ENCODE measurements at places on chromosomes 7 and 10.

DNA sequence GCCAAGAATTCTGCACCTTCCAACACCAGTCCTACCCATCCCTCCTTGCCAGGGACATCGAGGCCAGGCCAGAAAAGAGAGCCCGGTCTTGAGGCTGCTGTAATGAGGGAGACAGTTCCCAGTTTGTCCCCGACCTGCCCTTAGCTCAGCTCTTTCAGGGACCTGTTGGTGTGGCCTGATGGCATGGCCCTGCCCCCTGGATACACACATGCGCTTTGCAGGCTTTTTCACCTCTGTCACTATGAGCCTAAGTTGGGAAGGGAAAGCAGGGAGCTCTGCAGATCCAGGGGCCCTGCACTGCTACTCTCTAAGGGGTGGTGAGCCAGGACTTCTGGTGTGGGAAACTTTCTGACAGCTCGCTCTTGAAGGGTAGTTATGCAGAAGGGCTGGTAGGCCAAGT is 2.1 kb downstream of the SCD start:
- DNase-seq, result no peak

DNA sequence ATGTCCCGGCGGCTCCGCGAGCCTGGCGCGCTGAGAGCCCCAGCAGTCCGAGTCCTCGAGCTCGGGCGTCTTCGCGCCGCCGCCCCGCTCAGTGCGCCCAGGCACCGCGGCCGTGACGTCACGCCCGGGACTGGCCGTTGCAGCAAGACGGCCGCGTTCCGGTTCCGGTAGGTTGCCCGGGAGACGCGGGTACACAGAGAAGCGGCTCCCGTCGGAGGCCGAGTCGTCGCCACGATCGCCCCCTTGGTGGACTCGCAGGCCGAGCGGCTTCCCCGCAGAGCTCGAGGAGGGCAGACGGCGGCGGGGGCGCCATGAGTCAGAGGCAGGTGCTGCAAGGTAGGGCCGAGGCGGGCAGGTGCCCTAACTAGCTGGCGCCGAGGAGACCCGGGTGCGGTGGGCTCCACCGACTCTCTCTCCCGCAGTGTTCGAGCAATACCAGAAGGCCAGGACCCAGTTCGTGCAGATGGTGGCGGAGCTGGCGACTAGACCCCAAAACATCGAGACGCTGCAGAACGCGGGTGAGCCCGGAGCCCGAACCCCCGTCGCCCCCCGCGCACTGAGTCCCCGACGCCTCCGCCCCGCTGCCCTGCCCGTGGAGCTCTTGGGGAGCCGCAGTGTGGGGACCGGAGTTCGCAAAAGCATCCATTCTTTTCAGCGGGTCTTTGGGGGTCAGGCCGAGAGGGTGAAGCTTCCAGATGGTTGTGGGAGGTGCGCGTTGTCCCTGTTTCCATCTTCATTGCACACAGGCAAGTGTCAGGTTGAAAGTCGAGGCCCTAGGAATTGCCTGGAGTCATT is at the start of gene SPAG6:
Gene SPAG6, plus strand, starts transcription at position 196 of the 795 bp plus-strand sequence. Its CDS starts 116 bp downstream, at position 312.
- no peak for DNase-seq

DNA sequence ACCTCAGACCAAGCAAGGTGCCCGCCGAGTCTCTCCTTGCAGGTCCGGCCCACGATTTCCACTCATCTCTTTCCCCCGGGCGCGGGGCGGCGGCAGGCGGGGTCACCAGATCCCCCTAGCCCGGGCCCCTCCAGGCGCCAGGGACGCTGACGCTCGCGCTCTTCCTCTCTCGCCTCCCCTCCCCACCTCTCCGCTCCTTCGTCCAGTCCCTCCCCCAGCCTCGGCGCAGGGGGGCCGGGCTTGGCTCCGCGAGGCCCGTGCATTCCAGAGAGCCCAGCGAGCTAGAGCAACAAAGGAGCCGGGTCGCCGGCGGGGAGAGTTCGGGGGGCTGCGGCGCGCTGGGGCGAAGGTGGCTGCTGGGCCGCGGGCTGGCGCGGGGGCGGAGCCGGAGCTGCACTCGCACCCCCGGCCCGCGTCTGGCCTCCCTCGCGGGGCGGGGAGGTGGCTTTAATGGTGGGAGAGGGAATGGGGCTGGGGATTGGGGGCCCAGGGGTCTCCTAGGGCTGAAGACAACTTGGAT is at the start of gene SMO:
Gene SMO, plus strand, starts transcription at position 262 of the 520 bp plus-strand sequence. CDS start 519 bp downstream, outside the sequence.
- DNase-seq, result no peak

GRCh38 chr7:91351374-91351773 is 87.1 kb downstream of the FZD1 start:
- DNase-seq, result no peak

- no peak for DNase-seq
Observed at GRCh38 chr7:20407585-20408466, 77.1 kb downstream of the ITGB8 start.

GRCh38 chr10:17381502-17382142 is 72.8 kb downstream of the ST8SIA6 start:
- DNase-seq, result no peak

GRCh38 chr7:157609516-157609915 is 272.7 kb downstream of the DNAJB6 start:
- no peak for DNase-seq

GRCh38 chr7:155741082-155741481 is 71.2 kb downstream of the SHH start:
- no peak for DNase-seq

DNA sequence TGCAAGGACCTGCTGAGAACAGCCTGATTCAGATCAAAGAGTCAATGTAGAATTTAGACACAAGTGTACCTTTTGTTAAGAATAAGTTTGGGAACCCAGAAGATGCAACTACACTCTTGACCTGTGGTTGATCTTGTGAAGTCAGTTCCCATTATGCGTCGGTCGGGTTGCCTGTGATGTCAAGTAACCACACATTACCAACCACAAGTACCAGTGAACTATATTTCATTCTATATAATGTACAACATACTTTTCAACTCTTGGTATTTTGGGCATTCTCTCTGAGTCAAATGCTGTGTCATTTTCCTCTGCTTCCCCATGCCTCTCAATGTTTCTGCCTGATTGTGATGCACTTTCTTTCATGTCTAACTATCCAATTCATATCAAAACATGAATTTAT is 426.2 kb downstream of the ETV1 start:
- no peak for DNase-seq

GRCh38 chr7:156198277-156198676 is 386.0 kb upstream of the SHH start:
- no peak for DNase-seq

DNA sequence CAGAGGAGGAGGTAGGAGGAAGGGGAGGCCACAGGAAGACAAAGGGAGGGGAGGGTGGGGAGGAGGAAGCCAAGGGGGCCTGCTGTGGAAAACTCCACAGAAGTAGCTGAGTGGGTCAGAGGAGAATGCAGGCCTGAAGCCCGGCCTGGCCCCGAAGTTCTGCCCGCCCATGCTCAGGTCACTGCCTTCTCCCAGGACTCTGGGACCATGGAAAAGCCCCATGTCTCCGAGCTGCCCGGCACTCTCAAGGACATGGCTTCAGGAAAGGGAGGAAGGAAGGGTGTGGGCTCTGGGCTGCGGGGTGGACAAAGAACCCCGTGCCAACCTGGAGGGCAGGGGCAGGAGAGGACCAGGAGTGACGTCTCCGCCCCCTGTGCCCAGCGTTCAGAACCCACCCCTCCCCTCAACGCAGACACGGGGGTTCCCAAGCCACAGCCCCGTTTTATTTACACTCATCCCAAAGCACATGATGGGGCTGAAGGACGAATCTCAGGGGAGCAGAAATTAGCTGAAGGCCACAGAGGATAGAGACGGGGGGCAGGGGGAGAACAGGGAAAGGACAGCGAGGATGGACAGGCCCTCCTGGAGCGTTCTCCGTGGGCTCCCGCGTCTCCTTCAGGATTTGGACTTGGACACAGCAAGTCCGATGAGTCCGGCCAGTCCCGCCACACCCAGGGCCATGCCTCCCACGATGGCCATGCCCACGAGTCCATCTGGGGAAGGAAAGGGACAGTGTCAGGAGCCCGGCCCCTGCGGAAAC is 1.8 kb upstream of the CLDN15 start:
- DNase-seq, result no peak

DNA sequence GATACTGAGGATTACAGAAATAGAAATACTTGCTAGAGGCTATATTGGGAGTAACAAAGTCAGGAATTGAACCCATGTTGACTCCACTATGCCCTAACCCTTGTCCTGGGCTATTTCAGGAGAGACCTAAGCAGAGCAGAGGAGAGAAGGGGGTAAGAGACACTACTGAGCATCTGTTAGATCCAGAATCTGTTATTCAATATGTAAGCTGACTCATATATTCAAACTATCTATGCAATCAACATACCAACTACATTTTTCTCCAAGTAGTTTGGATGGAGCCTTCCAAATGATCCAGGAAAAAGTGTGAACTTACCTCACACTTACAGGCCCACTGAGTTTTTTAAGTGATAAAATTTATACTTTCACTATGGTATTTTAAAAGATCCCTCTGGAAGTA is 216.1 kb downstream of the IMMP2L start:
- DNase-seq, result no peak

GRCh38 chr7:114152314-114152938 is 233.6 kb upstream of the PPP1R3A start:
- DNase-seq, result no peak

DNA sequence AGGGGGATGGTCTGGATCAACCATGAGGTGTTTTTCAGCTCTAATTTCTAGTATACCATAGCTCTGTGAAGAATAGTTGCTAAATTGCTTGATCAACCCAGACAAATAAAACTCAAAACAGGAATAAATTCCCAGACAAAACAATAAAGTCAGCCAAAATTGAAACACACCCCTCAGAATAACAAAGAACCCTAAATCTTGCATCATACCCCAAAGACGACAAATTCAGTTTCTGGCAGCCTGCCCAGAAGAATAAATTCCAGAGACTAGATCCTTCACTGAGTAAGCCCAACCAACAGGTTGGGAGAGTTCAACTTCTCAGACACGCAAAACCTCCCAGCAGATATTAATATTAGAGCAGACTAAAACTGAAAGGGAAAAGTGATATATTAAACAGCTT is 11.2 kb upstream of the SEM1 start:
- no peak for DNase-seq

- DNase-seq, result no peak
Observed at GRCh38 chr7:113143486-113144257, 25.3 kb upstream of the SMIM30 start.

GRCh38 chr7:55170335-55171069 is 151.7 kb downstream of the EGFR start:
- DNase-seq, result no peak

DNA sequence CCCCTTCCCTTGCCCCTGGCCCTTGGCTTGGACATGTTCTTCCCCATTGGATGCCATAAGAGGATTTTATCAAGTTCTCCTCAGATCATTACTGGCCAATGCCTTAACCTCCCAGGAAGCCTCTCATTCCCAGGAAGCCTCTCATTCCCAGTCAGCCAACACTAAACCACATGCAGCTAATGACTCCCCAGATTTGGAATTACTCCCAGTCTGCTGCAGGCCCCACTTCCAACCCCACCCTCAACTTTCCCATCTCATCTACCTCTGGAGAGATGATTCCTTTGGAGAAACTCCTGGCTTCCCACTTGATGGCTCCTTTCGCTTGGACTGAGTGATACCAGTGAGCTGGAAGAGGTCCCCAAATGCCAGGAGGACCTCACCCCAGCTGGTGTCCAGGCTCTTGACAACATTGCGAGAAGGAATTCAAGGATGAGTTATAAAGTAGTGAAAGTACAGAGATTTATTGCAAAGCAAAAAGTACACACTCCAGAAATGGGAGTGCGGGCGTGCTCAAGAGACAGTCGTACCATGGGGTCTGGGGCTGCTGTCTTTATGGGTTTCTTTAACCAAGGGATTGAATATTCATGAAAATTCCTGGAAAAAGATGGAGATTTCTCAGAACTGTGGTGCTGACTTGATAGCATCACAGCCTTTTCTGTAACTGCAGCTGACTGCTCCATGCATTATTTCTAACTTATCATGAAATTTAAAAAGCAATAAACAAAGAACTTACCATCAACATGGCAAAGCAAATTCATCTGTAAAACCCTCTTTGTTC is 117.2 kb upstream of the ADCY1 start:
- DNase-seq, result no peak

DNA sequence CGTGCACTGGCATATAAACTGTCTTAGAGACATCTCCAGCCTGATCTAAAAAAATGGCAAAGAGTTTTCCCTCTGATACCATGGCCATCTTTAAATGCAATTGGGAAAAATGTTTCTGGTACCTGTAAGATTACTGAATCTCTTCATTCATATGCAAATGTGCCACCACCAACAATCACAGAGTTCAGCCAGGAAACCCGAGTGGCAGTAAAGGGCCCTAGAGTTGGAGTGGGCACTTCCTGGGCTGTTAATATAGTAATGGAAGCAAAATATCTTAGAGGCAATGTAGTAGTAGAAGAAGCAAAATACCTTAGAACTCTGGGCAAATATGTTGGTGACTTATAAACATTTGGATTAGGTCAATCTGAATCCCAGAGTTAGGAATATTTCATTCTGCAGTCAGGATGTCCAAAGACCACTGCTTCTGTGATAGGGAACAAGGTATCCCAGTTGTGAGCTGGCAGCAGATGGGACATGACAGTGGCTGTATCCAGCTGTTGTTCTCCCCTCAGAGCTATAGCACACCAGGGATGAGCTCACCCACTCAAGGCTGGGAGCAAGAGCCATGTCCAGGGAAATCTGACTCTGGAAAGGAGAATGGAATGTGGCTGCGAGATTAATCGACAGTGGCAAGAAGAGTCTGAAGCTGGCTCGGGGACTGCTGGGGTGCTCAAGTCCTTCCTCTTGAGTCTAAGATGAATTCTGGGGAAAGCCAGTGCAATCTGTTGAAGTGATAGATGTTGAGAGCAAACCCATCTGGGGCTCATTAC is 332.1 kb downstream of the PHTF2 start:
- no peak for DNase-seq

- DNase-seq, result no peak
Observed at GRCh38 chr10:130994845-130995244, 316.7 kb downstream of the TCERG1L start.

GRCh38 chr10:1392127-1392526 is 335.9 kb downstream of the WDR37 start:
- DNase-seq, result no peak

GRCh38 chr10:17024461-17024860 is 105.2 kb downstream of the CUBN start:
- no peak for DNase-seq

- no peak for DNase-seq
Observed at GRCh38 chr10:128625926-128626325, 499.7 kb upstream of the MKI67 start.

GRCh38 chr10:84173501-84173929 is at the start of gene GPR15LG:
Gene GPR15LG (plus strand): TSS chr10:84173801. CDS start chr10:84173852, 51 bp downstream.
- no peak for DNase-seq

DNA sequence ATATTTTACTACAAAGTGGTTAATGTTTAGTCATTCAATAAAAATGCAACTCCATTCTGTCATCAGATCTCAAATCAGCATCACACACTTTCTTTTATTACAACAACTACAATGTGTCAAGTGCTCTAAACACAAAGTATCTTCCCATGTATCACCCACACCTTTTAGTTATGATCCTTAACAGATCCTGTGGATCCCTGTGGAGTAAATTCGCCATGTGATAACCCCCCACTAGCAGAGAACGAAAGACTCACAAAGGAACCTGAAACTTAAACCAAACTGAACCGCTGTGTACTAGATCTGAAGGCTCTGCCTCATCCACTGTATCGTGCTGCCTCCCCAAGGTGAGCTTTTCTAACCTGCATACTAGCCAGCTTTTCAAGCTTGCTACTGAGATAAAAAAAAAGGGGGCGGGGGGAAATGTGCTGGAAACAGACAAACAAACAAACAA is 1.7 kb downstream of the DPY19L1 start:
- no peak for DNase-seq
